ENCODE measurements at places on chromosomes 4 and X.

GRCh38 chr4:123350191-123350544 is 46.4 kb upstream of the SPRY1 start:
- DNase-seq = no peak

DNA sequence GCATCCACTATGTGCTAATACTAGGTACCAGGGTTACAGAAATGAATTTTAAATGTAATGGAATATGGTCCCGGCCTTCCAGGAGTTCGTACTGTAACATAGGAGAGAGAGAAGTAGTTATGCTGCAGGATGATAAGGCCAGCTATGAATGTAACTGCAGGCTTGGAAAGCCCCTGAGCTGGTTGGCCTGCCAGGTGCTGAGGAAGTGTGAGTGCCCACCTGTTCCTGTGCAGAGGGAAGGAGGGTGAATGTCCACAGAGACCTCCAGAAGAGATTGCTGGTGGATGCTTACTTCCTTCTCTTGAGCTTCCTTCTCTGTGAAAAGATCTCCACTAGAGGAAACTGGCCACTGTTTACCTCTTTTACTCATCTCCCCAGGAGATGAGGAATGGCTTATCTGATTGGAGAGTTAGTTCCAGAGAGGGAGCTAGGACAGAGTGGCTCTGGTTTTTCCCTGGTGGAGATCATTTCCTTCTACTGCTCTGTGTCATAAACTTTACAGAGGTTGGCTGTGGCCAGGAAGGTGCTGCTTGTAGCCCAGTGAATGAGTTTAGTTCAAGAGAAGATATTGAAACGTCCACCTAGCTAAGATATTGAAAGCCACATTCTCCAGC is 114.0 kb upstream of the LNX1 start:
- DNase-seq = no peak

GRCh38 chr4:172018358-172018757 is 205.2 kb downstream of the GALNTL6 start:
- DNase-seq = no peak

DNA sequence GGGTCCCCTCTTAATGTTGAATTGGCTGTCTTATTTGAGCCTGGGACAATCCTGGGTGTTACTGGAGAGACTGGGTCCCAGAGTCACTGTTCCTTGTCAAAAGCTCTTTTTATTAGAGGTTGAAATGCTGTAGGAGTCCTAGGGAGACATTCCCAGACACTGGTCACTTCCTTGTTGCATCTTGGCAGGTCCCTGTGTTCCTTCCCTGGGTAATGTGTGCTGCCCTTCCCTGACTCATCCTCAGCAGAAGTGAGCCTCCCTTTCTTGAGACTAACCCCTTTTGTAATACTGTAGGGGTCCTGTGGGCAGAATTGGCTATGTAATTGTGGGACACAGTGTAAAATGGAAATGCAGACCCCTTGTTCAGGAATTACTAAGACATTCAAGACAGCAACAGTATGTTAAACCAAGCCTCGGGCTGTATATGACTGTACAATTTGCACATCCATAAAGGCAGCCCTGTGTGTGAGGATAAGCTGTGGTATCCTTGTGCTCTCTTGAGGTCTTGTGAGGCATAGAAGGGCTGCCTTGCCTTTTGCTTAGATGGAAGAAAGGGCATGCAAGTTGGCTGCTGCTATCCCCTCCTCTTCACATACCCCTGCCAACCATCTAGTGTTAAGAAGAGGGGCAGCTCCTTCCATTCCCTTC is 53.5 kb downstream of the DCLK2 start:
- no peak for DNase-seq

DNA sequence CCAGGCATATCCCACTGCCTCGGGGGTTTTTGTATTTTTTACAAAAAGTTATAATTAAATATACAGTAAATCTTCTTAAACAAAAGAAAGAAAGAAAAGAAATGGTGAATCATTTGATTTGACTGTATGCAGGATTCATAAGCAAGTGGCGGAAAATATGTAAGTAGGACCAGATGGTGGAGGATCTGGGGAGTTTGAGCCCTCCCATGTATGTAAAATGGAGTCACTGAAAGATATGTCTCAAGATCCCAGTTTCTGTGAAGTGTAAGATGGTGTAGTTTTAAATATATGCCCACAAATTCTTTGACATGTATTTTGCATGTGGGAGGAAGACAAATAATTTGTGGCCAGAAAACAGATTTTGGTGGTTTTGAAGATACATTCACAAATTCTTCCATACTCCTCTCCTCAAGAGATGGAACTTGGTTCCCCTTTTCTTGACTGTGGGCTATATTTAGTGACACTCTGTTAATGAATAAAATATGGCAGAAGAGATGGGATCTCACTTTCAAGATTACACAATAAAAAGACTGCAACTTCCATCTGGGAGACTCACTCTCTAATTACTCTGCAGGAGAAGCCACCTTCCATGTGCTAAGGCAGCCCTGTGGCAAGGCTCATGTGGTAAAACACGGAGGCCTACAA is 133.6 kb upstream of the S100G start:
- DNase-seq = no peak

DNA sequence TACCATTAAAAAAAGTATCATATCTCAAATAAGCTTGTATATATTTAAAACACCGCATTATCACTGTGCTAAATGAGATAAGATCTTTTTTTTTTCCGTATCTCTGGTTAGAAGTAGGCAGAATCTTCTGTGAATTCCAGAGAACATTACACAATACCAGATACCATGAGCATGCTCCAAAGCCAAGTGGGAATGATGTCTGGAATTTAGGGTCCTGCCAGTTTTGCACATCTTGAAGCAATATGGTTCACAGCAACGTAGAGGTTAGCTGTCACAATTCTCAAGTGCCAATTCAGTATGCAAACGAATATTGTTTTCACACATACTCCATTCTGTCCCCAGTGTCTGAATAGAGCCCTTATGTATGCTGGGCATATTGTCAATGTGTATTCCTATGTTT is 127.5 kb upstream of the NEIL3 start:
- DNase-seq = no peak

GRCh38 chr4:26141051-26141721 is 179.6 kb upstream of the RBPJ start:
- DNase-seq = no peak

All from GM12891 (cell line).